ENCODE measurements at places on chromosomes 16 and 17.

- no peak for DNase-seq
Measured at GRCh38 chr16:55470533-55471371, 8.2 kb upstream of the MMP2 start.

DNA sequence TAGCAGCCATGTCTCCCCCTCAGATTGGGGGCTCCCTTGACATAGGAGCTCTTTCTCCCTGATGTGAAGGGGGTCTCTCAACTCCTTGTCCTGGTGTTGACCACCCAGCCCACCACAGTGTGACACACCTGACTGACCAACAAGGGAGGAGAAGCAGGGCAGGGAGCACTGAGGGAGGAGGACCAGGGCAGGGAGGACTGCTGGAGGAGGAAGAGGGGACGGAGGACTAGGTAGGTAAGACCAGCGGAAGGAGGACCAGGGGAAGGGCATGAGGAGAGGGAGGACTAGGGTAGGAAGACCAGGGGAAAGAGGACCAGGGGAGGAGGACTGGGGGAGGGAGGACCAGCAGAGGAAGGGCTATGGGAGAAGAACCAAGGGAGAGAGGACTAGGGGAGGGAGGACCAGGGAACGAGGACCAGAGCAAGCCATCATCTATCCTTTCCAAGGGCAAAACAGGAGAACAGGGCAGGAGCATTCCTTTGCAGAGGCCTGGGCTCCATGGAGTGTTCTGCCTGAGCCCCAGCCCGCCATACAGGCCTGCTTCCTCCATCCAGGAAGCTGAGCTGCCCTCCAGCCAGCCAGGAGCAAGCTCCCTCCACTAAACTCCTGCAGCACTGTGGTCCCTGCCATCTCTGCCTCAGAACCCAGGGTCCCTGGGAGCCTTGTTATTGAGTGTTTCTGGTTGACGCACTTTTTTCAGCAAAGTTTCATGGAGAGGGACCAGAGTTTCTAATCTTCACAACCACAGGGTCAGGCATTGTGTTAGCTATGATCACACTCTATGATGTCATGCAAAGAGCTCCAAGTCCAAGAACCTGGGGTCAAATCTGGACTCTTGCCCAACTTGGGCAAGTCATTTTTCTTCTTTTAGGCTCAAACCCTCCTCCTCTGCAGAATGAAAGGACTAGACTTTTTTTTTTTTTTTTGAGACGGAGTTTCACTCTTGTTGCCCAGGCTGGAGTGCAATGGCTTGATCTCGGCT lies 15.4 kb upstream of the KRT17 start:
- no peak for DNase-seq

GRCh38 chr16:11049396-11050059 lies 105.2 kb downstream of the CLEC16A start:
- DNase-seq, result no peak

DNA sequence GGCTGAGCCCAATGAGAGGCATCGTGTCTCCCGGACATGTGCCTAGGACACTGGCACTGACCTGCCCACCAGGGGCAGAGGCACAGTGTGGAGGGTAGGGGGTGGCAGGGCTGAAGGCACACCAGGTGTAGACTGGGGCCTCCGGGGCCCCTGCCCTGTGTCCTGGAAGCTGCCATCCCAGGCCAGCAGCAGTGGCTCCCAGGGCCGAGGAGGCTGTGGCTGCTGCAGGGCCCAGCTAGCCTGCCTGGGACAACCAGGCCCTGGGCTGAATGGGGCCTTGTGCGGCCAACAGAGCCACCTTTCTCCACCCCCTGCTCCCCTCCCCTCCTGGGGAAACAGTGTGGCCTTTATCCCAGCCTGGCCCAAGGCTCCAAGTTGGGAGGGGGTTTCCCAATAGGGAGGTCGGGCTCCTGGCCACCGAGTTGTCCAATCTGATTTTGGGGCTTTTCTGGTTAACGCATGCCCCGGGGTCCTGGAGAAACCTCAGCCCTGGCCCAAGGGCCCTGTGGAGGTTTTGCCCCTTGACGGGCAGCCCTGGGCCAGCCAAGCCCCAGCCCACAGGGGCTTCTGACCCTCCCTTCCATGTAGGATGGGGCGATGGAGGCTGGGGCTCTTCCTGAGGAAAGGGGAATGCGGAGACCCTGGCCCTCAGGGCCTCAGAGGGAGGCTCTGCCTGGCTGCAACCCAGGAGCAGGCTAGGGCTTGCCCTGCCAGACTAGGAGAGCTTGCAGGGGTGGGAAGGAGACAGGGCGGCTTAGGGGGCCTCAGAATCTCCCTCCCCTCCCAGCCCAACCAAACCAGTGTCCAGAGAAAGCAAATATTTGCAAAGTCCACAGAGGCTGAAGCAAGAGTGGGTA lies 4.2 kb downstream of the MTSS2 start:
- DNase-seq, result no peak

- DNase-seq, result no peak
Measured at GRCh38 chr16:3754081-3754703, 36.9 kb upstream of the TRAP1 start.

GRCh38 chr16:3155972-3156371 lies 21.1 kb downstream of the ZNF213 start:
- DNase-seq, result no peak

- DNase-seq, result no peak
Measured at GRCh38 chr17:58315281-58315711, 13.3 kb downstream of the TSPOAP1 start.

DNA sequence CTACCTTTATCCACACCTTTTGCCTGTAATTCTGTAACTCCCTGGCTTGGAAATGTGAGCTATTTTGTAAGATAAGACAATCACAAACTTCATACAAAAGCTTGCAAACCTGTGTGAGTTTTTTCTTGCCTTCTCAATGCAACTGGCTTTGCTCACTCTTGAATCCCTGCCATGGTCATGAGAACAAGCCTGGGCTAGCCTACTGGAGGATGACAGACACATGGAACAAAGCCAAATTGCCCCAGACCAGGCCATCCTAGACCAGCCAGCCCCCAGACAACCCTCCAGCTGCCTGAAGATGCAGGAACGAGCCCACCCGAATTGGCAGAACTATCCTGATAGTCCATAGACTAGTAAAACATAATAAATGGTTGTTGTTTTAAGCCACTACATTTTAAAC lies 466.6 kb upstream of the ERCC4 start:
- DNase-seq, result no peak

DNA sequence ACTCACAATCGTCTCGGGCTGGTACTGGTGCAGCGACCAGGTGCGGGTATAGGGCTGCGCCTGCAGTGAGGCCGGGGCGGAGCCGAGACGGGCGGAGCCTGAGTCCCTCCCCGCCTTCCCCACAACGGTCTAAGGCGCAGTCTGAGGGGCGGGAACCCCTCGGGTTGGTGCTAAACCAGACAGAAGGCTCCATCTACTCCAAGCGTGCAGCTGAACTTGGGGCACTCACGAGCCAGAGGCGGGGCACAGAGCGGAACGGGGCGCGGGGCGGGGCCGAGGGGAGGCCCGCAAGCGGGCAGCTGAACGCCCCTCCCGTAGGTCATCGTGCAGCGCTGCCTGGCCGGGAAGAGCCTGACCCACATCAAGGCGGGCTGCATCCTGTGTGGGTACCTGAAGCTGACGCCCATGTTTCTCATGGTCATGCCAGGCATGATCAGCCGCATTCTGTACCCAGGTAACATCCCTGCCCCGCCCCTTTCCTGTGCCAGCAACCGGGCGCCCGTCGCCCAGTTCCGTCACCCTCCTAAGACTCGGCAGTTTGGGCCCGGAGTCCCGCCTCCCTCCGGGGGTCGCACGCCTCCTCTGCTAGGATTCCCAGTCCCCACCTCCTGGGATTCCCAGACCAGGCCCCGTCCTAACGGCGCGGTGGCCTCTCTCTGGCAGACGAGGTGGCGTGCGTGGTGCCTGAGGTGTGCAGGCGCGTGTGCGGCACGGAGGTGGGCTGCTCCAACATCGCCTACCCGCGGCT lies 5.0 kb downstream of the SLC5A2 start:
- peak; percentile 43 for DNase-seq

DNA sequence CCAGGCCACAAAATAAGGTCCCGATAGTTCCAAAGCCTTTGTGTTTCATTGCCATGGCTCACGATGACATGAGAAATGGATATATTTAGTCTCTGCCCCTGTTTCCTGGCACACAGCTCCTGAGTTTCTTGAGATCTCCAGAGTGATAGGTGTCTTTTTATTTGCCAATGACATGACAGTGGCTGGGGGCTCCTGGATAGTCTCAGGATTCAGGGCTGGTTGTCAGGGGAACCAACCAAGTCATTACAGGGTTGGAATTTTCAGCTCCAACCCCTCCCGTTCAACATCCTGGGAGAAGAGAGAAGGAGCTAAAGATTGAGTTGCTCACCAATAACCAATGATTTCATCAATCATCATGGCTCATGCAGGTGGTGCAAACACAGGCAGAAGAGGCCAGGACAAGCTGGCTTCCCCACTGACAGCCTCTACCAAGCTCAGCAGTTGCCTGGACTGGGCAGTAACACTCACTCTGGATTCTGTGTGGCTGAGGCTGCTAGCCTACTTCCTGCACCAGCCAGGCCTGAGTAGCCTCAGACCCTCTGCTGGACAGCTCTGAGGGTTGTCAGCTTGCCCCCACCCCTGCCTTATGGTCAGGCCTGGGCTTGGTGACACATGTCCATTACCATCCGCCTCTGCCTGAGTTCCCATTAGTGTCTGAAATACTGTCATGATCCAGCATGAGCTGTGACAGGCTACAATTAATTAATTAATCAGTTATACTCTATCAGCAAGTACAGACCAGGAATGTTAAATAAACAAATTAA lies 534.4 kb upstream of the CDH5 start:
- no peak for DNase-seq

- no peak for DNase-seq
Measured at GRCh38 chr17:73984941-73985340, 218.5 kb upstream of the RPL38 start.

DNA sequence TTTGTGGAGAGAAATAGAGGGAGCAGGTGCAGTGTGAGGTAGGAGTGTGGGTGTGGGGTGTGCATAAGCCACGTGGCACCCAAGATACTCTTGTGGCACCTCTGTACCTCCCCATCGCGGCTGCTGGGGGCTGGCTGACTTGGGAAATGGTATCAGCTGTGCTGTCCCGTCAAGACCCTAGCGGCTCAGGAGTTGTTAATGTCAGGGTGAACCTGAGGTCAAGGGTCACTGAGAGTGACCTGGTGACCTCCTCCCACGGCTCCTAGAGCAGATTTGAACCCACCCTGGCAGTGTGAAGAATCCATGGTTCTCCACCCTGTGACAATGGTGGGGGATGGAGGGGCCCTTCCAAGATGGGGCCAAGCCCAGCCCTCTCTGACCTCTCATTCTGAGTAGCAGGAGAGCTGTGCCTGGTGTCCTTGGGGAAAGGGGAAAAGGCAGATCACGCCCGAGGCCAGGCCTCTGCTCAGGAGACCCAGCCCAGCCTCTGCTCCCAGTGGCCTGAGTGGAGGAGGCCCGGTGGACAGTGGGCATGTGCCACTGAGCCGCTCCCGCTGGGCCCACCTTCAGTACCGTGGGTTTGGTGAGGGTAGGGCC lies 3.0 kb upstream of the WFIKKN2 start:
- DNase-seq, result no peak

- no peak for DNase-seq
Measured at GRCh38 chr16:80802138-80802537, 2.3 kb downstream of the CDYL2 start.

- DNase-seq, result no peak
Measured at GRCh38 chr17:41939693-41940090, 9.3 kb downstream of the ODAD4 start.

GRCh38 chr17:74190154-74190553 lies 13.3 kb upstream of the RPL38 start:
- no peak for DNase-seq

DNA sequence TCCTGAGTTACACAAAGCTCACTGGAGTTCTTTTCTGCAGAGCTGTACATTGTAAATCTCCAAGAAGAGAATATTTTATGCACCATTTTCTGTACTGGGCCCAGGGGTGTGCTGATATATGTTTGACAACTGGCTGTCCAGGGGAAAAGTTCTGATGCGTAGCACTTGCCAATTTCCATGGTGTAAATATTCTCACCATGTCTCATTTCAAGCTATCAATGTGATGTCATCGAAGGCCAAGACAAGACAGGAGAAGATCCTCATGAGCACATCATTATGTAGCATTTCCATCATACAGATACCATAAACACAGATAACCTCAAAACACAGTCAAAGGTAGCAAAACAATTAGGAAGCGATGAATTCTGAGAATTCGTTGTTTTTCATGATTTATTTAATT lies 18.9 kb downstream of the CDH5 start:
- no peak for DNase-seq

DNA sequence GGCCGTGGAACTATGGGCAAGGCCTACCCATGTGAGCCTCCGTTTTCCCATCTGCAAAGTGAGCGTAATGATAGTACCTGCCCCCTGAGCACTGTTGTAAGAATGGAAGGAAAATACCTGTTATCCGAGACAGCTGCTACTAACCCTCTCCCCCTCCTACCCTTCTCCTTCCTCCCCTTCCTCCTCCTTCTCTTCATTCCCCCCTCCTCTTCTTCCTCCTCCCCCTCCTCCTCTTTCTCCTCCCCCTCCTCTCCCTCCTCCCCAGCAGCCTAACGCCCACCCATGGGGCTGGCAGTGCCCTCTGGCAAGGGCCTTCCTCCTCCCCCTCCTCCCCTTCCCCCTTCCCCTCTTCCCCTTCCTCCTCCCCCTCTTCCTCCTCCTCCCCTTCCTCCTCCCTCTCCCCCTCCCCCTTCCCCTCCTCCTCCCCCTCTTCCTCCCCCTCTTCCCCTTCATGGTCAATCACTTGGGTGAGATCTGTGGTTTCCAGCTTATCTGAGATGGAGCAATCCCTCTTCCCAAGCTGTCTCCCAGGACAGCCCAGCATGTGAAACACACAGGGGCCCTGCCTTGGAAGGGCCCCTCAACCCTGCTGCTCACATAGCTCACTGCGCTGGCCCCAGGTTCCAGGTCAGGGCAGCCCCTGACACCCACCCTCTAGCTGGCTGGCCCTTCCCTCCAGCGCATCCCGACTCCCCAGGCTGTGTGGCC lies 6.4 kb downstream of the ZFPM1 start:
- DNase-seq, result no peak

DNA sequence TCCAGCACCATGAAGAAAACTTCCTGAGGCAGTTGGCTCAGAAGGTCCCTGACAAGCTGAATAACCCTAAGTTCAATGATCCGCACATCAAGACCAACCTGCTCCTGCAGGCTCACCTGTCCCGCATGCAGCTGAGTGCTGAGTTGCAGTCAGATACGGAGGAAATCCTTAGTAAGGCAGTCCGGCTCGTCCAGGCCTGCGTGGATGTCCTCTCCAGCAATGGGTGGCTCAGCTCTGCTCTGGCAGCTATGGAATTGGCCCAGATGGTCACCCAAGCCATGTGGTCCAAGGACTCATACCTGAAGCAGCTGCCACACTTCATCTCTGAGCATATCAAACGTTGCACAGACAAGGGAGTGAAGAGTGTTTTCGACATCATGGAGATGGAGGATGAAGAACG lies 88.4 kb upstream of the SMURF2 start:
- no peak for DNase-seq

DNA sequence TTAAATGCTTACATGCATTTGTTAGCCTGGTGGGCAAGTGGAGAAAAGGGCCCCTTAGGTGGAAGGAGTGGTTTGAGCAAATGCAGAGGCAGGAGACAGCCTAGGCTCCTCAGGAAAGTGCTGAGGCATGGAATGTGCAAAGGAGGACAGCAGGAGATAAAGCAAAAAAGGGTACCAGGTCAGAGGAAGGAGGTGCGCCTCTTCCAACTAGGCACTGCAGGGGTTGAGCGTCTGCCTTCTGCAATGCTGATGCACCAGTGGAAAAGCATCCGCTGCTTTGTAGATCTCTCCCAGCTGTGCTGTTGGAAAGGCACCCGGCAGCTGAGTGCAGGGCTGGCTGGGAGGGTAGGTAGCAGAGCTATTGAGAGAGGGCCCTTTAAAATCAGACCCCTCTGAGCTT lies 287.0 kb upstream of the XYLT1 start:
- no peak for DNase-seq

GRCh38 chr16:56965149-56966092 lies 3.7 kb downstream of the CETP start:
- DNase-seq, result no peak

- DNase-seq, result no peak
Measured at GRCh38 chr16:27712251-27712711, 162.3 kb downstream of the KATNIP start.

Measured in stimulated activated CD4-positive, alpha-beta T cell treated with anti-CD3 and anti-CD28 coated beads, TNF-alpha, amount 100 ng/mL, for 1 hour (primary cell).